PC-9 (cell line): ENCODE measurements at places on chromosomes 5 and 9. TPM values are rescaled to one million over a fixed set of nuclear protein-coding genes. Genes with fewer than 3 reads are reported as not detected.
A peak's percentile ranks its signal among the peaks of the same experiment; 100 is the strongest.

The HCN1 gene
- total RNA-seq = not detected in 2 replicates

DNA sequence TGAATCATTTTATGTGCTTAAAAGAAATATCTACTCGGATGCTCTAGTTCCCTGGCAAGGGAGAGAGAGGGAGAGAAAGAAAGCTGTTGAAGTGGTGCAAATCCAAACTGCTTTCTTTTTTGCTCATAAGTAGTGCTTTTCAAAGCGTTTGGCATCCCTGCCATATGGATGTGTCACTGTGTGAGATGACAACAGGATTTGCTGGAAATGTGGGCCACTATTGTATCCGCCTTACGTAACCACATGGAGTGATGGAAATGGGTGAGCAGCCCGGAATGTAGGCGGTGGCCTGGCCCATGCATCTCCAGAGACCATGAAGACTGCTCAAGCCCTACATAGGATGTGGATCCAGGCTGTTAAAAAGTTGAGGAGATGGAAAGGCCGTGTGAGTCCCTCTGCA is 30.8 kb downstream of the TJP2 start:
- DNase-seq = no peak

- DNase-seq = no peak
These were observed 157.7 kb downstream of the CEP120 start for GRCh38 chr5:123265551-123265950.

DNA sequence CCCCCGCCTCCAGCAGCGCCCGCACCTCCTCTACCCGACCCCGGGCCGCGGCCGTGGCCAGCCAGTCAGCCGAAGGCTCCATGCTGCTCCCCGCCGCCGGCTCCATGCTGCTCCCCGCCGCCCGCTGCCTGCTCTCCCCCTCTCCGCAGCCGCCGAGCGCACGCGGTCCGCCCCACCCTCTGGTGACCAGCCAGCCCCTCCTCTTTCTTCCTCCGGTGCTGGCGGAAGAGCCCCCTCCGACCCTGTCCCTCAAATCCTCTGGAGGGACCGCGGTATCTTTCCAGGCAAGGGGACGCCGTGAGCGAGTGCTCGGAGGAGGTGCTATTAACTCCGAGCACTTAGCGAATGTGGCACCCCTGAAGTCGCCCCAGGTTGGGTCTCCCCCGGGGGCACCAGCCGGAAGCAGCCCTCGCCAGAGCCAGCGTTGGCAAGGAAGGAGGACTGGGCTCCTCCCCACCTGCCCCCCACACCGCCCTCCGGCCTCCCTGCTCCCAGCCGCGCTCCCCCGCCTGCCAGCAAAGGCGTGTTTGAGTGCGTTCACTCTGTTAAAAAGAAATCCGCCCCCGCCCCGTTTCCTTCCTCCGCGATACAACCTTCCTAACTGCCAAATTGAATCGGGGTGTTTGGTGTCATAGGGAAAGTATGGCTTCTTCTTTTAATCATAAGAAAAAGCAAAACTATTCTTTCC is 19.3 kb downstream of the CDKN2A start:
- peak; percentile 82 for DNase-seq

The GLDC gene
- 0.53 and 1.5 TPM in 2 replicates for total RNA-seq

The TCERG1 gene
- 75.9 and 79.9 TPM in 2 replicates for total RNA-seq

DNA sequence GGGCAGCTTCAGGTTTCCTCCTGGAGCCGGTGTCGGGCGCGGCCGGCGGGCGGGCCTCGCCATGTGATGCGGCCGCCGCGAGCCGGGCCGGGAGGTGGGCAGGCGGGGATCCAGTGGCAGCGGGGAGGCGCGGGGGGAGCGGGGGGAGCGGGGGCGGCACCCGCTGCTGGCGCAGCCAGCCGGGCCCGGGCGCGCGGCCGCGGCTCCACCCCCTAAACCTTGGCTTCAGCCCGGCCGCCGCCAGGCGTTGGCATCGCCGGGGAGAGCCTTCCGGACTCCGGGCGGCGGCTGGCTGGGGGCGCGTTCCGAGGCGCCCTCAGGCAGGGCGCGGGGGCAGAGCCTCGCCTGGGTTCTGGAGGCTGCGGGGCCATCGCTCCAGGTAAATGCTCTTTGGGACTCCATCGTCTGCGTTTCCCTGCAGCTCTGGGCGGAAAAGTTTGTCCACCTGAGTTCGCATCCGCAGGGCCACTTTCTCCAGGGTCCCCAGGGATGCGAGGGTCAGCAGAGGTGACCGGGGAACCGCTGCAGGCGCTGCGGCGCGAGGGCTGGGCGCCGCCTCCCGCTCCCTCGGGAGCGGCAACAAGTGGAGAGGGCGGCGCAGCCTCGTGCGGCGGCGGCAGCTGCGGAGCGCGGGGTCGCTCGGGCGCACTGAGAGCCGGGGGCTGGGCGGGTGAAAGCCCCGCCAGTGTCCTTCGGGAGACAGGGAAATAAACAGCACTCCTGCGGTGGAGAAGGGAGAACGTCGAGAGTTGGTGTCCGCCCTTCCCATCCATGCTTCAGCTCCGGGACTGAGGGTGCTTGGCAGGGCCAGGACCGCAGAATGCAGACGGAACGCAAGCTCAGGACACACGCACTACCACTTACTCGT is at the start of gene ARHGEF28:
TSS of gene ARHGEF28 (plus strand) at position 253 of the 868 bp plus-strand sequence. CDS start 58,656 bp downstream, outside the sequence.
- peak; percentile 88 for DNase-seq

DNA sequence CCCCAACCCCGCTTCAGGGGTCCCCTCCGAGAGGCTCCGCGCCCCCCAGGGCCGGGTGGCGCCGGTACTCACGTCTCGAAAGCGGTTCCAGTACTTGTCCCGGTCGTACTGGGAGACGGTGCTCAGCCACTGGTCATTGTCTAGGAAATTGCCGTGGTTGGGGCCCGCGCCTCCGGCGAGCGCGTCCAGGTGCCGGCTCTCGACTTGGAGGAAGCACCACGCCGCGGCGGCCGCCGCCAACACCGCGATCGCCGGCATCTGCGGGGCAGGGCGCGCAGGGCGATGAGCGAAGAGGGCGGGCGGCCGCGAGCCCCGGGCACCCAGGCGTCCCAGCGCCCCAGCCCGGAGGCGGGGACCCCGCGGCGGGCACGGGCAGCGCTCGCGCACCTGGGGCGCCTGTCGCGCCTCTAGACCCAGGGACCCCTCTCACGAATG is 808 bp downstream of the SPOCK1 start:
- DNase-seq = no peak

- no peak for DNase-seq
These were observed 222.5 kb upstream of the DAPK1 start for GRCh38 chr9:87275047-87275725.

GRCh38 chr5:124045412-124045811 is 533.4 kb downstream of the CSNK1G3 start:
- no peak for DNase-seq

The OR1J2 gene
- total RNA-seq = not detected in 2 replicates

- no peak for DNase-seq
These were observed 193.0 kb downstream of the XRCC4 start for GRCh38 chr5:83270311-83270710.

GRCh38 chr5:169115461-169116124 is 185.3 kb downstream of the SLIT3 start:
- no peak for DNase-seq

DNA sequence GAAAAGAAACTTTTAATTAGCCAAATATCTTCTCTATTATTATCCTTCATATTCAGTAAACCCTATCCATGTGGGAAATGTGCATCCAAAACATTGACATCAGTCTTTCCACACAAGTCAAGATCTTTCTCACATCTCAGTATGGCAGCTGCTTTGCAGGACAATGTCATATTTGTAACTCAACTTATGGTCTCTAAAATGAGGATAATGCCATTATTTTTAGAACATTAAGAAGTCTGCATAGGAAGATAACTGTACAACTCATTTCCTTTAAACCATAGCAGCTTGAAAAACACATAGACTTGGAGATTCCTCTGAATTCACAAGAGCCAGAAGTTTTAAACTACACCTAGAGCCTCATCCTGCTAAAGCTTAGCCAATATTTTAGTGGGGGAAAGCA is 43.7 kb downstream of the MCTP1 start:
- DNase-seq = no peak
